Activated T-helper 2 cell treated with anti-CD3 and anti-CD28 coated beads, Interferon-gamma antibody, Interleukin-2, Interleukin-4, amounts not matched to agents 10 μg/mL and 5 μg/mL and 100 μg/mL, durations not matched to agents 14 hours and 24 hours and 36 hours (primary cell): ENCODE measurements at places on chromosomes 11 and 22. TPM values are rescaled to one million over a fixed set of nuclear protein-coding genes. Genes with fewer than 3 reads are reported as not detected.

- H3K4me3 ChIP-seq: no peak overlapping the region
- H3K36me3 ChIP-seq: peaks cover 4% of the 10 kb centered on the region
- no peaks in the 10 kb centered on the region for H3K27me3 ChIP-seq
- no peak overlapping the region for H3K27ac ChIP-seq
- H3K4me1 ChIP-seq: no peaks in the 10 kb centered on the region
Observed at GRCh38 chr11:111336582-111337256, 38.4 kb downstream of the POU2AF3 start.

The IL17REL gene
- total RNA-seq: not detected in 2 replicates

DNA sequence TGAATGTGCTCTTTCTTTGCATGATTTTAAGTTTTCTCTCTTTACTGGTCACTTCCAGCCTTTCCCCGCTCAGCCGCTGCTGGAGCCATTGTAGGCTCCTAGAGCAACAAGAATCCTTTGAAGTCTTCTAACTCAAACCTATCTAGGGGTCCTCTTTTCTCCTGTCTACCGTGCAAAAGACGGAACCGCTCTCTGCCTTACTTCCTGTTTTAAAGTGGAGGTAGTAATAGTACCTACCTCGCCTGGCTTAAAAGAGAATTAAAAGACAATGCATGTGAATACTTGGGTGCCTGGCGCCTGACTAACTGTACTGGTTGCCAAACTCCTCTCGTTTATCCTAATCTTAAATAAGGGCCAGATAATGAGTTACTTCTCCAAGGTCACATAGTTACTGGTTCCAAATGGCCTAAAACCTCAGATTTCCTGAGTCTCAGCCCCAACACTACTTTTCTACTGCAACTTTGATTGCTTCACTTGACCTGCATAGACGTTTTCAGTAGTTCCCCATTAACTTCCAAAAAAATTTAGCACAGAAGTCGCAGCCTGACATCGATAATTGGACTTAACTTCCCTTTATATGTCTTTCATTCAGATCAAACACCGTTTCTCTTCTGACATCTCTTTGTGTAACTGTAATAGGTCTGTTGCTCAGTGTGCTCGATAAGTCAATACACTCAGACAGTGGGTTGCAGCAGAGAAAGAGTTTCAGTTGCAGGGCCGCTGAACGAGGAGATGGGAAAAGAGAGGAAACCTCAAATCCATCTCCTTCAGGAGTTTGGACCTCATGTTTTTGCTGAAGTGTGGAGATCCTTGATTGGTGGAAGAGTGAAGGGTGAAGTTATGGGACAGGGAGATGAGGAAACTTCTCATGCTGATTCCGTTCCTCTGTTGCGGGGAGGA lies 891 bp downstream of the SAMM50 start:
- H3K27me3 ChIP-seq: no peaks in the 10 kb centered on the region
- H3K27ac ChIP-seq: peak overlapping the region; percentile 90
- no peak for DNase-seq

GRCh38 chr11:94794287-94795168 lies 26.4 kb downstream of the AMOTL1 start:
- DNase-seq: no peak
- no peak overlapping the region for H3K4me3 ChIP-seq
- no peaks in the 10 kb centered on the region for H3K4me1 ChIP-seq
- H3K27ac ChIP-seq: no peak overlapping the region
- H3K36me3 ChIP-seq: no peaks in the 10 kb centered on the region

- no peaks in the 10 kb centered on the region for H3K27me3 ChIP-seq
- no peak overlapping the region for H3K27ac ChIP-seq
- H3K4me1 ChIP-seq: peaks cover 3% of the 10 kb centered on the region
- DNase-seq: no peak
Observed at GRCh38 chr22:22682807-22683667, 38.6 kb downstream of the GGTLC2 start.

DNA sequence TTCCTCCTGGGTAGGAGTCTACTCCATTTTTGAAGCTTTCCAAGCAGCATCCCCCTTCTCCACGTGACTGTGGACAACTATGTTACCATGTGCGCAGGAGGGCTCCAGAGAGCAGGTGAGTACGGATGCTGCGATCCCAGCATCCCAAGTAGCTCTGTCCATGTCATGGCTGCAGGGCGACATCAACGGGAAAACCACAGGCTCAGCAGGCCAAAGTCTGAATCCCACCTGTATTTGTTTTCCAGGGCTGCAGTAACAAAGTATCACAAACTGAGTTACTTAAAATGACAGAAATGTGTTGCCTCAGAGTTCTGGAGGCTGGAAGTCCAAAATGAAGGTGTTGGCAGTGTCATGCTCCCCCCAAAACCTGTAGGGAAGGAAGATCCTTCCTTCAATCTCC lies 40.3 kb downstream of the MCHR1 start:
- peaks cover 15% of the 10 kb centered on the region for H3K27me3 ChIP-seq
- peaks cover 15% of the 10 kb centered on the region for H3K4me1 ChIP-seq

- peaks cover 4% of the 10 kb centered on the region for H3K36me3 ChIP-seq
- DNase-seq: no peak
- H3K4me3 ChIP-seq: no peak overlapping the region
- peak overlapping the region; percentile 9 for H3K27ac ChIP-seq
Observed at GRCh38 chr11:116993599-116993998, 104.6 kb downstream of the SIK3 start.

GRCh38 chr11:119560961-119561360 lies 138.0 kb upstream of the THY1 start:
- no peak for DNase-seq
- no peaks in the 10 kb centered on the region for H3K36me3 ChIP-seq
- no peak overlapping the region for H3K27ac ChIP-seq
- no peaks in the 10 kb centered on the region for H3K4me1 ChIP-seq
- peaks cover 21% of the 10 kb centered on the region for H3K27me3 ChIP-seq

- H3K27ac ChIP-seq: no peak overlapping the region
- no peaks in the 10 kb centered on the region for H3K27me3 ChIP-seq
- peaks cover 50% of the 10 kb centered on the region for H3K36me3 ChIP-seq
- no peak for DNase-seq
Observed at GRCh38 chr11:945986-946385, 20.3 kb downstream of the AP2A2 start.

The GSTT2 gene
- total RNA-seq: not detected in 2 replicates
